ENCODE measurements at places on chromosomes 3 and 15.

GRCh38 chr3:116078561-116078960 lies 366.7 kb downstream of the LSAMP start:
- no peak for DNase-seq

GRCh38 chr3:120684896-120685295 lies 2.9 kb upstream of the HGD start:
- no peak for DNase-seq

DNA sequence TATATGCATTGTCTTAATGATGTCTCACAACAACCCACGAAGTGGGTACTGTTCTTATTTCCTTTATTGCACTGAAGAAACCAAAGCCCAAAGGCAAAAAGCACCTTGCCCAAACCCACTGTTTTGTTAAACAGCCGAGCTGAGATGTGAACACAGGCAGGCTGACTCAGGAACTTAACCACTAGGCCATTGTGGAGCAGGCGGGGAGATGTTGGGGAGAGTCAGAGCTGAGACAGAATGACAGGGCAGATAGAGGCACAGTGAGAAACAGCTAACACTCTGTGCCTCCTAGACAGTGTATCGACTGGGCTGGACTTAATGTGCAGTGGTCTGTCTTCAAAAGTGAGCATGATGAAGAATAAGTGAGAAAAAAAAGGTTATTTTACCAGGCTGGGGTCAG lies 56.5 kb downstream of the RPLP1 start:
- no peak for DNase-seq

DNA sequence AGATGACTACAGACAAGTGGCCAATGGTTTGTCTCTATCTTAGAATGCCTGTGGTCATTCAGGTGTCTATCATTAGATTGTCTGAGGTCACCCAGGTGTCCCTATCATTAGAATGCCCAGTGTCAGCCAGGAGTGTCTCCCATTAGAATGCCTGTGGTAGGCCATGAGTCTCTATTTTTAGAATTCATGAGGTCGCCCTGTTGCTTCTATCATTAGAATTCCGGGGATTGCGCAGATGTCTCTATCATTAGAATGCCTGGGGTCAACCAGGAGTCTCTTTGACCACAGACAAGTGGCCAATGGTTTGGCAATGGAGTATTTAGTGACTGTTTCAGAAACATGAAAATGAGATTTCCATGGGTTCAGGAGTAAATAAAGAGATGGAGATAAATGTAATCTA lies 7.6 kb downstream of the RTP2 start:
- DNase-seq: no peak

DNA sequence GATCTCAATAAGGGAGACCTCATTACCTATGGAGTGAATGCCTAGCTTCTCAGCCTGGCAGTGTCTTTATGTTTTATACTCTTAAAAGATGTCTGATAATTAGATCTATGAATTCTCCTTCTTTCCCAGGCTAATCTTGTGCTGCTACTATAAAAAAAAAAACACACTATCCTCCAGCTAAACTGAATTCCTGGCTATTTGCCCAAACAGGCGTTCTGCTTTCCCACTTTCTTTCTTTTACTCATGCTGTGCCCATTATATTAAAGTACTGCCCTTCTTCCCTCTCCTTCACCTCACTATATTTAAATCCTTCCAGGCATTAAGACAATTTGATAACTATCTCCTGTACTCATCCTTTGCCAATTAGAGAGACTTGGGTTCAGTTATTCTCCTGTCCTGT lies 1134.9 kb downstream of the ROBO2 start:
- DNase-seq: no peak

DNA sequence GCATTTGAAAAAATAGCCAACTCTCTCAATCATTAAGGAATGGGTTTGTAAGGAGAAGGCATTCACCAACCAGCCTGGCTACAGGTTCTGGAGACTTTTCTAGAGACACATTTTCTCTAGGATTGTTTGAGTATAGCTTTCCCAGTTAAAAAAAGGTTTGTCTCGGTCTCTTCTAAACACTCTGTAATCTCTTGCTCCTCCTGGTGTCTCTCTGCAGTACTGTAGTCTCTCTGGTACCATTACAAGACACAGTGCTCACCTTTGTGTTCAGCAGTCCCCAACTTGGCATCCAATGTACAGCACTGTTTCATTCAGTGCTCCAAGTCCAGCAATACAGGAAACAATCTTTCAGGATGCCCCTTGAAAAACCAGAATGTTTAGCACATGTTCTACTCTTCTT lies 534.4 kb downstream of the ZNF385D start:
- DNase-seq: no peak

DNA sequence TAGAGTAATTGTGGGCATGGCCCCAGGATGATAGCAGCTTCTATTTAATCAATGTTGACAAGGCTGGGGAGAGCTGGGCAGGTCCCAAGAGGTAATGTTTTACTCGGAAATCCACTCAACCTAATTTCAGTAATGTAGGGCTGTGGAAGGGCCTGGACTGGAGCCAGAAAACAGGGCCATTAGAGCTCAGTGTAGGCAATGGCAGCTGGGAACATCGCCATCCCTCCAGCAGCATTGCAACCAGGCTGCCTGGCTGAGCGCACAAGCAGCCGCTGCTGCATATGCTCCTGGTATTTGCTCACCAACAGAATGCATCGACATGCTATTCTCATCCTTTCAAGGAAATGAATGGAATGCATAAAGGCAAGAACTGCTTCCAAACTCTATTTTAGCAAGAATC lies 90.0 kb downstream of the GAP43 start:
- DNase-seq: no peak

- DNase-seq: no peak
These were observed 12.3 kb upstream of the DNAH1 start for GRCh38 chr3:52303811-52304210.

DNA sequence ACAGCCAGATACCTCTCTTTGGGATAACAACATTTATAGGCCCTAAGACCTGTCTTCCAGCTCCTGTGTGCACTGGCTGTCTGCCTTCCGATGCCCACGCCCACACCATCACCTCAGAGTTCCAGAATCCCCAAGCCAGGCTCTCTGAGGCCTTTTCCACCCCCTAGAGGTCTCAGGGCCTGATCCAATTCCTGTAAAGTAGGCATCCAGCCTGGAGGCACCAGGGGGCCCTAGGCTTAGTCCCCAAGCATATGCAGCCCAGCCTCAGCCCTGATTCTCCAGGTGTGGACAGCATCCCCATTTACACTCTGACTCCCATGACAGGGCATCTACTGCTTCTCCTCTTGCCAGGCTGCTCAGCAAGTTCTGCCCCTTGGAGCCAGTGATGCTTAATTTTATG lies 72.7 kb upstream of the CORO2B start:
- no peak for DNase-seq

DNA sequence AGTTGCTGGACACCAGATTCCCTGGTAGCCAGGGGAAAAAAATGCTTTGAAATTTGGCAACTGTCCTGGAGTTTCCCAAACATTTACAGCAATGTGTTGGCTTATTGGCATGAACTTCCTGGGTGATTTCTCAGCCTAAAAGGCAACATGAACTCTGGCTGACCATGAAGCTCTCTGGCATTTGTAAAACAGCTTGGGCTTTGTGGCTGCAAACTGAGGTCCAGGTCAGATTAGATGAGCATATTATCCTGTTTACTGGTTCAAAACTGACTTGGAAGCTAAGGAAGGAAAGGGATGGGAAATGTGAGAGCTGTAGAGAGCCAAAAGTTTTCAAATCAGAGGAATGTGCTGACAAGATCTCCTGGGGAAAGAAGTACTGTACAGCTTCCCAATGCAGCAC lies 139.0 kb downstream of the P3H2 start:
- peak; percentile 61 for DNase-seq

GRCh38 chr3:8900869-8901268 lies 62.4 kb downstream of the RAD18 start:
- DNase-seq: no peak

DNA sequence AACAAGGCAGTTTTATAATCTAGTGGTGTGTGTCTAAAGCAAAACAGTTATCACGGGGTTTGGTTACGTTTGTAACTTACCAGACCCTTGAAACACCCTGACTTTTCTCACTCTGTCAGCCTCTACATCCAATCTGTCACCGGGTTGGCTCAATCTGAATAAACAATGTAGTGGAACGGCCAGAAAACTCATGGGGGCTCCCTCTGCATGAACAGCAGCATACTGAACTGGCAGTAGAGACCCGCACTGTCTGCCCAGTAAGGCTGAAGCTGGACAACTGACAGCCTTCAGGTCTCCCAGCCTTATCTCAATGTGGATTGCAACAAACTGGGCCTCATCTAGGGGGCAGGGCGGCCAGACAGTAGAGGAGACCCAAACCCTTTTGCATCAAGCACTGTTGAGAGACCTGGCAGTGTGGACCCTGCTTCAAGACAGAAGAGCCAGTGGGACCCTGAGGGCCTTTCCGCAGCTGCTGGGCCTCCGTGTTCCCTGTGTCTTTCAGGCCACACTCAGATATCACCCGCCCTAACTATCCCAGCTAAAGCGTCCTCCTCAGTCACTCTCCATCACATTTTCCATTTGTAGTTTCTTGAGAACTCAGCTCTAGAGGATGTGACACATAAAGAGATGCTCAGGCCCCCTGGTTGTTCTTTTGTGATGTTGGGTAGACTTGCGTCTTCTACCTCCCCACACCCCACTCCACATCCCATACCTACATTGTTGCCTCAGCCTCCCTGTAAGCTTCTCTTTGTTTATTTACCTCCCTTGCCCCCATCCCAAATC lies 181.2 kb upstream of the NR2E3 start:
- no peak for DNase-seq

DNA sequence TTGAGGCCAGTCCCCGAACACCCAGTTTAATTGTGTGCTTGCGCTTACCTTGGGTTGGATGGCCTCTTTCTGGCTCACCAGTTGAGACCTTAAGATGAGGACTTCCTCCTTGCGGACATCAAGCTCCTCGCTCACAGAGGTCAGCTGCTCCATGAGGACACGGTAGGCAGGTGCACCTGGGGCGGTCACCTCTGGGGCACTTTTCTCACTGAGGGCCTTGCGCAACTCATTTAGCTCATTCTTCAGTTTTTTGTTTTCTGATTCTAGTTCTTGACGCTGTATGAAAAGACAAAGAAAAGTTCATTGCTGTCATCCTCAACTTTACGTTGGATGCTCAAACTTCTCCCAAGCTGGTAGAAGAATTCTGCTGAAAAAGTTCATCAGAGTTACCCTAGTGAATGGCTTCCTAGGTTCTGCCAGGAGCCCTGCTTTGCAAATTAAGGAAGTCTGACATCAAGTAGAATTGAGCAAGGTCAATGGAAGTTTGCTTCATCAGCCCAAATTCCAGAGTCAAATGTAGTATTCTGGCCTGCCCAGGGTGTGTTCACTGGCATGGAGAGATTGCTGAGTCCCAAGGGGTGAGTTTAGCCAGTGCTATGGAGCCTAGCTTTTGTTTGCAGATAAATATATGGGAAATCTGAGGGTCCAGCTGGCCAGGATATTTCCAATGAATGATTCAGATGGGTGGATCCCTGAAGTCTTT lies 55.8 kb upstream of the MYO5C start:
- DNase-seq: peak; percentile 63

- DNase-seq: no peak
These were observed 294.6 kb upstream of the DPPA4 start for GRCh38 chr3:109631897-109632296.

DNA sequence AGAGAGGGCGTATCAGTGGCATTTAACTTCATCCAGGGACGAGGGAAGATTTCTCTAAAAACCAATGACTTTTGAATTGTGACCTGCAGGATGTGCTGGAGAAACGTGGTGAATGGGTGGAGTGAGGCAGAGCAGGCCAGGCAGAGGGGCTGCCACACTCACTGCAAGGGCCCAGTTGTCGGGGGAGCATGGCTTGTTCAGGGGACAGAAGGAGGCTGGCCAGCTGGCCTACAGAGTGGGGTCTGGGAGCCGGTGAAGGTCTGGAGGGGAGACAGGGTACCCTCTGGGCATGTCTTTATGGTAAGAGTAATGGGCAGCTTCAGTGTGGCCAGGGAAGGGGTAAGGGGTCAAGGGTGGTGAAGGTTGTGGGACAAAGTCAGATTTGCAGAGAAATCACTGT lies 225.2 kb upstream of the RGMA start:
- no peak for DNase-seq

- no peak for DNase-seq
These were observed 86.5 kb upstream of the MYZAP start for GRCh38 chr15:57505056-57505715.

- no peak for DNase-seq
These were observed 90.8 kb upstream of the FGF12 start for GRCh38 chr3:192818126-192818525.

DNA sequence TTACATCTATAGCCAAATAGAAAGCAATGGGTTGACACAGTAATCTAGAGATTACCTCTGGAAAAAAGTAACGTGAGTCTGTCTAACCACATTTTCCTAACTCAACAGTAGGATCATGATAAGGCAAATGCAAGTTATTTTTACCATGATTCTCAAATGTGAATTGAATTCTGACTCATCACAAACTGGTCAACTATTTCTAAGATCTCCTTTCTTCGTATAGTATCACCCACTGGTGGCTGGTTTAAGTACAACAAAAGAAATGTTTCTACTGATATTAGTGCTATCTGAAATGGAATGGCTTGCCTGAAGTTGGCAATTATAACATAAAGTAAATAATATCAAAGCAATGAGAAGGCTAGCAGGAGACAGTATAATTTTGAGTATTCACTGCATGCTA lies 102.2 kb downstream of the ABI3BP start:
- DNase-seq: no peak

DNA sequence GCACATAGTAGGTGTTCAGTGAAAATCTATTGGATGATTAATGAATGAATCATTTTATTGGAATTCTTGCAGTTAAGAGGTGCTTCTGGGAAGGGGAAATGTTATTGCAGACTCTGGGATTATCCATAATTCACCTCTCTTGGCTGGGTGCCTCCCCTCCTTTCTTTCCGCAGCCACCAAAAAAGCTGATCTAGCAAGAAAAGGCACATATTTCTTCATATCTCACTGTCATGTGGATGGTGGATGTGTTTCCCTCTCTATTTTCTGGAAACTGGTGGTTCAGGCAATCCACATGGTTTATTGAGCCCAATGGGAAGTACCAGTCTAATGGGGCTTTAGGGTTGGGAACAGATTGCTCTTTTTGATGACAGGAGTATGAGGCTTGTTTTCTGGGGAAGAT lies 151.1 kb upstream of the ROPN1 start:
- DNase-seq: no peak

DNA sequence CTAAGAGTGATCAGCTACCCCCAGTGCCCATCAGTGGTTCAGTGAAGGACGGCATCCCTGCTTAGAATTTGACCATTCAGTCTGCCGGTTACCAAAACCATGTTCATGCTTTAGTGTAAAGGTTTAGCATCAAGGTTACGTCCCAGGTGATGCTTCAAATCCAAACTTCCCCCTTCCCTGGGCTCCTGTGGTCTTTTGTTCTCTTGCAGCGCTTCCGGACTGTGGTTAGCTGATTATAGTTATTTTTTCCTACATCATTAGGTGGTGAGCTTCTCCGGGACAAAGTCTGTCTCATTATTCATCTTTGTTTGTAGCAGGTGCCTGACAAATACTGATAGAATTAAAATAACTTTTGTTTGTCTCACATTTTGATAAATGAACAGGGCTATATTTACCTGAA lies 28.3 kb upstream of the MYZAP start:
- no peak for DNase-seq

DNA sequence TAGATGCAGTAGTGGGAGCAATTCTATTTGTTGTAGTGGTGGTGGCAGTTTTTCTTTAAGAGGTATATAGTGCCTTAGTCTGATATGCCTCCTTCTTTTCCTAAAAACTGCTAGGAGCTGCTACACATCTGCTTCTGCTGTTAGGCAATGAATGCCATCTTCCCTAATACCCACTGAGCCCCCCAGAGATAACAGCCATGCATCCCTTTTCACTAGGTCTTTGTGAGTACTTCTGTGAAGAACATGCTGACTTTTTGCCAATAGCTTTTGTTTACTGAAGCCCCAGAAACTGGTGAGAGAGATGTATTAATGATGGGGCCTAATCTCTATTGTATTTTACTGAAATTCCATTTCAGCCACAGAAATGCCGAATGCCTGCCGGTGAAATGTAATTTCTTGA lies 92.6 kb upstream of the CHL1 start:
- no peak for DNase-seq

Measured in sigmoid colon (tissue), 7 donors.